ENCODE measurements at places on chromosomes 1 and 21. TPM values are rescaled to one million over a fixed set of nuclear protein-coding genes. Genes with fewer than 3 reads are reported as not detected.
A peak's percentile ranks its signal among the peaks of the same experiment; 100 is the strongest.

The S100B gene
- total RNA-seq, result 8.2 TPM

DNA sequence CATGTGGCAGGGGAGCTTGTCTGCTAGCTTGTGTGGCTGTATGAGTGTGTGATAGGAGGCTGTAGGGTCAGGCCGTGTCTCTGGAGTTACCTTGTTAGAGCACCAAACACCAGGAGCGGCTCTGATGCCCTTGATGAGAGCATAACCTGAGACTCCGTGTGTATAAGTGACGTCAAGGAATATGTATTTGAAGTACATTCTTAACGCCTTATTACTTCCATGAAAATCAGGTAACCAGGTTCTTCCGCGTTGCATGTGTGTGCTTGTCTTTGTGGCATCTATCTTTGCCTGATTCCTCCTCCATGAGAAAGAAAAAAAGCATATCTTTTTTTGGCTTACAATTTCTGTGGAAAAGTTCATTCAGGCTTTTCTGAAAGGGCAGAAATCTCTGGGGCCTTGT is 4.6 kb downstream of the OLFML3 start:
- no peaks in the 10 kb centered on the region for H3K4me1 ChIP-seq
- H3K27me3 ChIP-seq, result no peaks in the 10 kb centered on the region
- H3K27ac ChIP-seq, result peak overlapping the region; percentile 87
- H3K36me3 ChIP-seq, result no peaks in the 10 kb centered on the region
- no peak for DNase-seq
- no peak overlapping the region for H3K4me3 ChIP-seq

DNA sequence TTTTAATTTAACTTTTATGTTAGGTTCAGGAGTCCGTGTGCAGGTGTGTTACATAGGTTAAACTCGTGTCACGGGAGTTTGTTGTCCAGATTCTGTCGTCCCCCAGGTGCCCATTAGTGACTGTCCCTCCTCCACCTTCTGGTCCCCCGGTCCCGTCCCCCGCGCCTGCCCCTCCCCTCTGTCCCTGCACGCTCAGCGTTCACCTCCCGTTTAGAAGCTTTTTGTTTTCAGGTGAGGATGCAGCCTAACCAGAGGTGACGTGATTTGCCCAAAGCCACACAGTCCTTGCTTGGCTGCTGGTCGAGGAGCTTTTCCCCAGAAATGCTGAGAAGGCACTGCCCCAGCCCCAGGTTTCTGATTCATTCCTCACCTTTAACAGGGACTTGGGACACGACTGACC is 844 bp downstream of the C1orf146 start:
- H3K36me3 ChIP-seq, result no peaks in the 10 kb centered on the region
- H3K27ac ChIP-seq, result no peak overlapping the region
- no peak overlapping the region for H3K4me3 ChIP-seq
- DNase-seq, result no peak
- no peaks in the 10 kb centered on the region for H3K27me3 ChIP-seq
- H3K4me1 ChIP-seq, result no peaks in the 10 kb centered on the region

DNA sequence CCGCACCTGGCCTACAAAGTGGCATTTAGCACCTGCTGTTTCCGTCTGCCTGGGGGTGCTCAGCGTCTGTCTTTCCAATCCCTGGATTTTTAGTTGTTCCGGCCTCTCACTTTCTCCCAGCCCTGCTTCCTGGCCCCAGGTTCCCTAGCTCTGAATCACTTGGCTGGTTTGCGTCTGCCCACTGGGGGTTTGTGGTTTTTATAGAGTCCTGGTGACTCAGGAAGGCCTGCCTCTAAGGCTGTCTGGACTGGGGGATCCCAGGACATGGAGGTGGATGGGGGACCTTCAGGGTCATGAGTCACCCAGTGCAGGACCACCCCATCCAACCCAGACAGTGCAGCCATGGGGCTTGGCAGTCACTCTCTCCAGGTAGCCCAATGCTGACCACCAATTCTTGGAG is 53.5 kb downstream of the MRPL37 start:
- DNase-seq, result no peak
- H3K27me3 ChIP-seq, result no peaks in the 10 kb centered on the region
- H3K36me3 ChIP-seq, result peaks cover 77% of the 10 kb centered on the region
- H3K4me1 ChIP-seq, result no peaks in the 10 kb centered on the region
- H3K4me3 ChIP-seq, result no peak overlapping the region

DNA sequence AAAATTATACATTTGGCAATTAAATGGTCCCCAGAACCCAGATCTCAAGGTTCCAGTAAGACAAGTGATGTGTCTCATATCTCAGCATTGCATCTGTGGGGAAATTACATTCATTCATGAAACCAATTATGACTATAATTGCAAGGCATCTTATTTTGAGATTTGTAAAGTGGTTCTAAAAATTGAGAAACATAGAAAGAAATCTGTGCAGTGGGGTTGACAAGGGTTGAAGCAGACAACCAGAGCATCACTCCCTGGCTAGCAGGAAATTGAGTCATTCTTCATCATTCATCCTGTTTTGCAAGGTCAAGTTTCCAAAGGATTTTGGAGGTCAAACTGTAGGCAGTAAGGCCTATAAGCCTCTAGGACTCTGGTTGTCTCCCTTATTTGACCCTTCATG is 25.1 kb upstream of the MROH9 start:
- DNase-seq, result no peak
- H3K36me3 ChIP-seq, result no peaks in the 10 kb centered on the region
- H3K27me3 ChIP-seq, result no peaks in the 10 kb centered on the region
- H3K4me3 ChIP-seq, result no peak overlapping the region
- H3K4me1 ChIP-seq, result no peaks in the 10 kb centered on the region

GRCh38 chr21:33374450-33375096 is 28.6 kb upstream of the IFNGR2 start:
- H3K27ac ChIP-seq, result peak overlapping the region; percentile 74
- H3K27me3 ChIP-seq, result no peaks in the 10 kb centered on the region
- no peak for DNase-seq
- H3K4me3 ChIP-seq, result no peak overlapping the region
- peaks cover 36% of the 10 kb centered on the region for H3K4me1 ChIP-seq

DNA sequence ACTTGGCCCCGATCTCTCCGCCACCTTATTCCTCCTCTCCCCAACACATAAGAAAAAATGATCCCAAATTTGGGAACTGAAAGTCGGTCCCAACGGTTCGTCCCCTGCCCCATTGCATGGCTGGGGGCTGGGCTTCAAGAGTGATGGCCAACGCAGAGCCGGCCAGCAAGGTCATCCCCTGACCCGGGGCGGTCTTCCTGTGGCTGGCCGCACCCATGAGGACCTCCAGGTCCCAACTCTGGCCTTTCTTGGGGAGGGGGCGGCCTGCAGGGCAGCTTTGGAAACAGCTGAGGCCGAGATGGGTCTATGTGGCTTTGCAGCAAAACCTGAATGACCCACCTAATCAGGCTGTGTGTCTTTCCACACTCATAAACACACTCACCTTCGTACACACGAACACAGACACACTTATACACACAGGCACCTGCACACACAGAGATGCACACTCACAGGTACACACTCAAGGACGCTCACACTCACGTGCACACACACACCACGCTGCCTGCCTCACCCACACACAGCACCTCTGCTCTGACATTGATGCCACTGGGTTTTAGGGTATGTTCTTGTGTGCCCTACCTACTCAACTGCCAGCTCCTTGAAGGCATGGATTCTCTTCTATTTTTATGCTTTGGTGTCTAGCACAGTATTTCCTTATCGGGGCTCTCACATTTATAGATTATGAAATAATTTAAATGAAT is 562 bp downstream of the DYNLT5 start:
- H3K36me3 ChIP-seq, result no peaks in the 10 kb centered on the region
- H3K4me3 ChIP-seq, result peak overlapping the region; percentile 48
- peaks cover 15% of the 10 kb centered on the region for H3K4me1 ChIP-seq
- no peak for DNase-seq
- no peaks in the 10 kb centered on the region for H3K27me3 ChIP-seq

DNA sequence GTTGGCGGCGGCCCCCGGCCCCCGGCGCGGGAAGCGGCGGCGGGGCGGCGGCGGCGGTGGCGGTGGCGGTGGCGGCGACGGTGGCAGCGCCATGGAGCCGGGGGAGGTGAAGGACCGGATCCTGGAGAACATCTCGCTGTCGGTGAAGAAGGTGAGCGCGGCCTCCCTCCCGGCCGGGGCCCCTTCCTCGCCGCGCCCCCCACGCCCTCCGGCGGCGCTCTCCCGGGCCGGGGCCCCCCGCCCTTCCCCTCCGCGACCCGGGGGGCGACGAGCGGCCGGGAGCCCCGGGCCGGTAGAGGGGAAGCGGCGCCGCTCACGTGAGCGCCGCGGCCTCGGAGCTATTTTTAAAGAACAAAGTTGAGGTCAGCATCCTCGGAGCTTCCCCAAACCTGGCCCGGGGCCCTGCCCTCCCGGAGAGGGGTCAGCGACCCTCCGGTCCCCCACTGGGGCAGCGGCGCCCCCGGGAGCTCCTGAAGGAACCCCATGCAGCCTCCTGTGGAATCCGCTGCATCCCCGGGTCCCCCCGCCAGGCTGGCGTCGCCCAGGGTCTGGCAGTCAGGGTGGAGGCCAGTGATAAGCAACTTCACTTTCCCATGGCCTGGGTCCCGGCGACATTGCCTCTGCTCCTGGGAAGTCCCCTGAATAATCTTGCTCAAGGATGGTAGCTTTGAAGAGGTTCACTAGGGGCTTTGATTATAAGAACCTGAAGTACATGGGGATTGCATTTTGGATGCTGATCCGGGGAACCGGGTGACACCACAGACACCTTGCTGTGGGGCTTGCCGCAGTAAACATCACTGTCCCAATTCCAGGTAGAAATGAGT is 560 bp downstream of the PLEKHM2 start:
- peaks cover 21% of the 10 kb centered on the region for H3K4me1 ChIP-seq
- H3K27ac ChIP-seq, result peak overlapping the region; percentile 100
- no peaks in the 10 kb centered on the region for H3K27me3 ChIP-seq
- DNase-seq, result no peak
- H3K4me3 ChIP-seq, result peak overlapping the region; percentile 87
- H3K36me3 ChIP-seq, result no peaks in the 10 kb centered on the region

DNA sequence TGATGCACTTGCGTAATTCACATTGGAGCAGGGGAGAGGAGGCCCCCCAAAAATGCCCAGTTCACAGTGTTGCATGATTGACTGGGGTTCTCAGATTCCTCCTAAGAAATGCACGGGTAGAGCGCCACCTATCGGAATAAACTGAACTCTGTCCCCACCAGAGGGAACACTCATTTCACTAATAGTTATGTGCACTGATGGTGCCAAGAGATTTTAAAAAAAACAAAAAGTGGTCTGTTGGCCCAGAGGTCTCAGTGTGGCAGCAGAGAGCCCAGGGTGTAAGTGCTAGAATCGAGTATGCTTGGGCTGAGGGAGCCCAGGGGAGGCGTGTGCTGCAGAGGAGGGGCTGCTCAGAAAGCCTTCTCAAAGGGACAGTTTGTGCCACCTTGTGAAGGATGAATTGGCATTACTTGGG is 6.9 kb downstream of the PINK1 start:
- DNase-seq, result no peak
- H3K27ac ChIP-seq, result no peak overlapping the region
- no peak overlapping the region for H3K4me3 ChIP-seq
- peaks cover 5% of the 10 kb centered on the region for H3K4me1 ChIP-seq
- H3K36me3 ChIP-seq, result peaks cover 85% of the 10 kb centered on the region

DNA sequence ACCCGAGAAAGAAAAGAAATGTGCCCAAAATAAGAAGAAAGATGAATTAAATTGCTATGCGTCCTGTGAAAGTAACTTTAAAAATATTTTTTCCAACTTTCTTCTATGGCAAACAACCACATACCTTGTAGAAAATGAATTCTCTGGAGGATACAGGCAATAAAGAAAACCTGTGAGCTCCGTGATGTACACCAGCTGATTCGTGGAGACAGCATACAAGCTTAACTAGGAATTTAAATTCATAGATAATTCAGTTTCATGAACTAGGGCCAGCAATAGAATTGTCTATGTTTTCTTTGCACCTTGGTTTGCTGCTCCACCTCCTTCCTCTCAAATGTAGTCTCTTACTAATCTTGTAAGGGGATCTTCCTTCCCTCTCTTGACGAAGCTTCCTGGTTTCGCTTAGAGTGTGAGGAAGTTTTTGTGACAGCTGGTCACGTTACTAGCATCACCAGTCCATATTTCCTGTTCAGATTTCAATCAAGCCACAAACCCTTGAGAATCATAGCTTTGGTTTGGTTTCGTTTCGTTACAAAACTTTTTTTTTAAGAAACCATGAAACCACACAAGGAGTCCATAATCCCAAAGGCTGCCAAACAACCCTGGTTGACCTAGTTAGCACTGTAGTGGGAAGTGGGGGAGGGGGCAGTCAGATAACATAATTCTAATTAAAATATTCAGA is 35.8 kb downstream of the GREM2 start:
- no peaks in the 10 kb centered on the region for H3K4me1 ChIP-seq
- H3K27ac ChIP-seq, result peak overlapping the region; percentile 48
- H3K27me3 ChIP-seq, result no peaks in the 10 kb centered on the region
- no peaks in the 10 kb centered on the region for H3K36me3 ChIP-seq

DNA sequence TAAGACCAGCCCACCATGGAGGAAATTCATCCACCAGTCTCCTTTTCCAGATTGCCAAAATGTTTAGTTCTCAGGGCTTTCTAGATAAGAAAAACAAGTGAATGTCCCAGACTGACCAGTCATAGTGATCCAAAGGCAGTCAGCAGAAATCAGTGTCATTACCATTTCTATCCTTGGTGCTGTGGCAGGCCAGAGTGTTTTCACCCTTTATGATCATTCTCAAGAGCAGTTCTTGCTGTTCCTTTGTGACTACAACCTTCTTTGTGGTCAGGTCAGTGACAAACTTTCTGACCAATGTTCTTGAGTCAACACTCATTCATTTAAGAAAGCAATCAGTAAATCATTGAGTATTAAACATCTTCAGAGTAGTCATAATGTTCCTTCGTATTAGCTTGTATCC is 7.3 kb upstream of the DHCR24 start:
- H3K4me3 ChIP-seq, result no peak overlapping the region
- no peaks in the 10 kb centered on the region for H3K36me3 ChIP-seq
- no peaks in the 10 kb centered on the region for H3K27me3 ChIP-seq
- no peak for DNase-seq
- peaks cover 2% of the 10 kb centered on the region for H3K4me1 ChIP-seq

- H3K4me1 ChIP-seq, result peaks cover 8% of the 10 kb centered on the region
- no peak overlapping the region for H3K4me3 ChIP-seq
- DNase-seq, result no peak
- no peak overlapping the region for H3K27ac ChIP-seq
- H3K36me3 ChIP-seq, result no peaks in the 10 kb centered on the region
- H3K27me3 ChIP-seq, result no peaks in the 10 kb centered on the region
Observed at GRCh38 chr1:164703463-164703862, 144.5 kb downstream of the PBX1 start.

DNA sequence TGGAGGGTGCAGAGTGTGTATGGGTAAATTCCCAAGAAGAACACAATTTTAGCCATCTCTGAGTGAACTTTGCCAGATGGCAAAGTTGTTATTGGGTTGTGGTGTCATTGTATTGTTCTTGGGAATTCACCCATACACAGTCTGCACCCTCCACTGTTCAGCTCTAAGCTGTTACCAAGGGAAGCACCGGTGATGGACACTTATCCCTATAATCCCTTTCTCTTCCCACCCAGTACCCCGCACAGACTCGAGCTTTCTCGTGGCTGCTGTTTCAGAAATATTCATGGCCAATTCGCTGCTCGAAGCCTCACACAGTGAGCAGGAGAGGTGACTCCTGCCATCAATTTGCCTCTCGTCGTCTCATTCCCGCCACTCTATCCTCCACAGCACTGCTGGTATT is 95.7 kb upstream of the PALMD start:
- no peak overlapping the region for H3K27ac ChIP-seq
- no peaks in the 10 kb centered on the region for H3K36me3 ChIP-seq
- DNase-seq, result no peak
- no peak overlapping the region for H3K4me3 ChIP-seq
- no peaks in the 10 kb centered on the region for H3K27me3 ChIP-seq
- no peaks in the 10 kb centered on the region for H3K4me1 ChIP-seq

- H3K36me3 ChIP-seq, result no peaks in the 10 kb centered on the region
- no peaks in the 10 kb centered on the region for H3K27me3 ChIP-seq
- H3K4me3 ChIP-seq, result no peak overlapping the region
Observed at GRCh38 chr1:162281426-162281825, 95.2 kb downstream of the SPATA46 start.
